ENCODE measurements at places on chromosomes 12 and 14. TPM values are rescaled to one million over a fixed set of nuclear protein-coding genes. Genes with fewer than 3 reads are reported as not detected.

- DNase-seq = no peak
Measured at GRCh38 chr12:10301103-10301502, 6.6 kb upstream of the KLRD1 start.

DNA sequence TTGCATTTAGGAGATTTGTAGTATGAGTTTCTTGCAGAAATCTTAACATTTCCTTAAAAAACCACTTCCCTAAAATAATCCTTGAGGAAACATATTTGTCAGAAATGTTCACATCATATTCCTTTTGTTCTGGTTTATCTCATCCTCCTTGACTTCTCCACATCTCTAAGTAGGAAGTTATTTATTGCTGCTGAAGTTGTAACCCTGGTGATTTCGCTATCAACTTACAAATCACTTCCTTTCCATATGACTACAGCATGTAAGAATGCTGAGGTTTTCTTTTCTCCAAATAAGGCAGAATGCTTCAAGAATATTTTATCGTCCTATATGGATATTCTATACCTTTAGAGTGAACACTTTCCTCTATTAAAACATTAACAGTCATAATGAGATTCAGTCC is 751.7 kb downstream of the NRXN3 start:
- peak; percentile 1 for DNase-seq

- DNase-seq = no peak
Measured at GRCh38 chr14:68986926-68987652, 8.0 kb upstream of the ACTN1 start.

DNA sequence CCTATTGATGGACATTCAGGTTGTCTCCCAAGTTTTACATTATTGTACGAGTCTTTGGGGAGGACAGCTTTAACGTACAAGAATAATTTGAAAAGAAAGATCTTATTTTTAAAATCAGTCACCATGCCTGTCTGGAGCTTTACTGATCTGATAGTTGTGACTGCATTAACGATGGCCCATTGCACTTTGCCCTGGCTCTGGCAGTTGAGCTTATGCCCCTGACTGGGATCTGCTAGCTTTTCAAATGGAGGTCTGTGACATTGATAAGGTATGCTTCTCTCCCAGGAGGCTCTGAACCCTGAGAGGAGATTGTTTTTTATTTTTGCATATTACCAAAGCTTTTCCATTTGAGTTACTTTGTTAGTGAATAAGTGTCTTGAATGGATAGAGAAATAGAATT is 17.9 kb upstream of the RAB3IP start:
- no peak for DNase-seq

DNA sequence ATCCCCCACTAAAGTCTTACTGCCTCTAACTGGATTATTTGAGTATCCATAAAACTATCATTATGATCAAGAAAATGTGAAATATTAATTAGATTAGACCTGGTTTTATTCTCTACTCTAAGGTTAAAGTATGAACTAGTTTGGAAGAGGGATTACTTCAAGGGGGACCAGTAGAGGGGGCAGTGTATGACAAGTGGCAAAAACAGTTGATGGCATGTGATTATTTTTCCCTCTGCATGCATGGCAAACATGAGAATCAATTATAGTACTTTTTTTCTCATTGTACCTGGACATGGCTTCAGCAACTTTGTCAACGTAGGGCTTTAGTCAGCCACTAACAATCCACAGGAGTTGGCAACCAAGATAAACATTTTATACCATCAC is 145.0 kb upstream of the SLC38A2 start:
- no peak for DNase-seq

LTB4R2 gene
- polyA plus RNA-seq = 4.4 TPM

ASPG gene
- 1.3 TPM for polyA plus RNA-seq

SRP54 gene
- 38.0 TPM for polyA plus RNA-seq

Measured in muscle of leg (tissue), 16 donors.